SK-N-SH treated with all-trans-retinoic acid at 6 μM for 48 hours (cell line): ENCODE measurements at places on chromosomes 4 and X.

GRCh38 chrX:51182545-51182944 lies 150.1 kb upstream of the NUDT10 start:
- 0 out of 3 replicates have a peak, but pooled peaks have one; percentile 21 for ATAC-seq

- ATAC-seq: no peak
Measured at GRCh38 chr4:2891294-2891693, 47.6 kb downstream of the ADD1 start.

DNA sequence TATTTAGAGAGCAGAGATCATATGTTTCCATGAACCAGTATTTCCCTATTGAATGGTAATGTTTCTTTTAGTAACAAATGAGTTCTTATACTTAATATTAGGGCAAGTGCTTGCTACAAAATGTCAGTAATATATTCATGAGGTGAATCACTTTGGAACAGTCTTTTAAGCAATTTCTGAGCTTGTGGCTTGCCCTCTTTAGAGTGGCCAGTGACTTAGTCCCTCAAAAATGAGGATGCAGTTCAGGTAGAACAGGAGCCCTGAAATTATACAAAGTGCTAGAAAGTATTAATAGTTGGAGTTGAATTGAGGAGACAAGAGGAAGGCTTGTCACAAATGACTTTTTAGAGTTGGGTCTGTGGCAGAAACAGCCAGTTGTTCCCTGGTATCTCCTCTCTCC lies 53.4 kb upstream of the PITX2 start:
- no peak for ATAC-seq

DNA sequence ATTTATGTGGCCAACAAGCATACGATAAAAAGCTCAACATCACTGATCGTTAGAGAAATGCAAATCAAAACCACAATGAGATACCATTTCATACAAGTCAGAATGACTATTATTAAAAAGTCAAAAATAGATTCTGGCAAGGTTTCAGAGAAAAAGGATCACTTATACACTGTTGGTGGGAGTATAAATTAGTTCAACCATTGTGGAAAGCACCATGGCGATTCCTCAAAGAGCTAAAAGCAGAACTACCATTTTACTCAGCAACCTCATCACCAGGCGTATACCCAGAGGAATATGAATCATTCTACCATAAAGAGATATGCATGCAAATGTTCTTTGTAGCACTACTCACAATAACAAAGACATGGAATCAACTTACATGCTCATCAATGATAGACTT lies 478.7 kb upstream of the GALNTL6 start:
- no peak for ATAC-seq

DNA sequence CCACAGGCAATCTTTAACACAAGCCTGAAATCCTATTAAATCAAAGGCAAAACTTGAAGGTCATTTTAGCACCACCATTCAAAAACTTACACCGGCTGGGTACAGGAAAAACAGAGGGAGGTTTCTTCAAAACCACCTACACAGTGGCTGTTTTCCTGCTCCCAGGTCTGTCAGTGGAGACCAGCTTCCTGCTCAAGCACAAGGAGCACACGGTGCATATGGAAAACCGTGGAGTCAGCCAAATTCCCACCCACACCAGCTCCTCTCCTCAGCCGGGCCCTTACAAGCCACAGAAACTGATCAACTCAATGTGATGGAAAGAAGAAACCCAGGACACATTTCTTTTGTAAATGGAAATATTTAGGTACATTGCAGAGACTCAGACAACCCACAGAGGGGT lies 14.3 kb upstream of the FAM241A start:
- ATAC-seq: peak; percentile 58; the same call in 2 of the 3 replicates

DNA sequence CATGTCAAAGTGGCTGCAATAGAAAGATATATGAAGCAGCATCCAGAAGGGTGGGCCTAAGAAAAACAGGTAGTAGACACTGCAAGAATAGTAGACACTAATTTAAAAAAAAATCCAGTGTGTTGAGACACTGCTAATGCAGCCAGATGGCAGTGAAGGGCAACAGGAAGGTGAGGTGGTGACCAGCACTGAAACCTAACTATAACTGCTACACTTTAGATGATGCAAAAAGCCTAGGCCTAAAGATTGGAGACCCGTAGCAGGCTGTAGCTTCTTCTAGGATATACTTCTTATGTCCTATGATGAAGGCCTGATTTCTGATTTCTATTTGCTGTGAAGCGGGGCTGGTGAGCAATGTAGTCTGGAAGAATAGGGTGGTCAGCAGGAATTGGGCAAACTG lies 38.7 kb upstream of the SH3KBP1 start:
- no peak for ATAC-seq

DNA sequence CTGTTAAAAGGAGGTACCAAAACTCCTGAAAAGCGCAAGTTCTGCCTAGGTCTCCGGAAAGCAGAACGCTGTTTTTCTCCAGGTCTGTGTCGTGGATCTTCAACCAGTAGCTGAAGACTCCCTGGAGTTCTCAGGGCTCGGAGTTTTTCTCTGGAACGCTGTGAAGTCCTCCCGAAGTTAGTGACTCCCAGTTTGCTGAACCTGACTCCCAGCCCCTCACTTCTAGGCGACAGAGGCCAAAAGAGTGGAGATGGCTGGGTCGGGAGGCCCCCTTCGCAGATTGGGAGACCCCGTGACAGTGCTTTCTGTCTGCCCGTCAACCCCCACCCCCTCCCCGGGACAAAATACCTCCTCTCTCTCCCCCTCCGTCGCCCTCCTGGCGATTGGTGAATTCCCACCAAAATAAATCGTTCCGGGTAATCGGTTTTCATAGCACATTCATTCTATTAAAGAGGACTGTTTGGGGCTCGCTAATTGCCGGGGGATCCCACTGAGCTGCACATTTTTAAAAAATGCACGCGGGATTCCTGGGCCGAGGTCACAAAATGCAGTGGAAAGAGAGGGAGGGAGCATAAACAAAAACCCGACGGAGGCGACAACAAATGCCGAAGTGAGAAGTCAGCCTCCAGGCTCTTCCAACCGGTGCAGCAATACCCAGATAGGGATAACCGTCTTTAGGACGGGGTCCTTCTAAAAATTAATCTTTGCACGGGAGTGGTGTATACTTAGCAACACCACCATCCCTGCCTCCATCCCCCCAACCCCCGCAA lies 4.0 kb upstream of the MSX1 start:
- no peak for ATAC-seq

DNA sequence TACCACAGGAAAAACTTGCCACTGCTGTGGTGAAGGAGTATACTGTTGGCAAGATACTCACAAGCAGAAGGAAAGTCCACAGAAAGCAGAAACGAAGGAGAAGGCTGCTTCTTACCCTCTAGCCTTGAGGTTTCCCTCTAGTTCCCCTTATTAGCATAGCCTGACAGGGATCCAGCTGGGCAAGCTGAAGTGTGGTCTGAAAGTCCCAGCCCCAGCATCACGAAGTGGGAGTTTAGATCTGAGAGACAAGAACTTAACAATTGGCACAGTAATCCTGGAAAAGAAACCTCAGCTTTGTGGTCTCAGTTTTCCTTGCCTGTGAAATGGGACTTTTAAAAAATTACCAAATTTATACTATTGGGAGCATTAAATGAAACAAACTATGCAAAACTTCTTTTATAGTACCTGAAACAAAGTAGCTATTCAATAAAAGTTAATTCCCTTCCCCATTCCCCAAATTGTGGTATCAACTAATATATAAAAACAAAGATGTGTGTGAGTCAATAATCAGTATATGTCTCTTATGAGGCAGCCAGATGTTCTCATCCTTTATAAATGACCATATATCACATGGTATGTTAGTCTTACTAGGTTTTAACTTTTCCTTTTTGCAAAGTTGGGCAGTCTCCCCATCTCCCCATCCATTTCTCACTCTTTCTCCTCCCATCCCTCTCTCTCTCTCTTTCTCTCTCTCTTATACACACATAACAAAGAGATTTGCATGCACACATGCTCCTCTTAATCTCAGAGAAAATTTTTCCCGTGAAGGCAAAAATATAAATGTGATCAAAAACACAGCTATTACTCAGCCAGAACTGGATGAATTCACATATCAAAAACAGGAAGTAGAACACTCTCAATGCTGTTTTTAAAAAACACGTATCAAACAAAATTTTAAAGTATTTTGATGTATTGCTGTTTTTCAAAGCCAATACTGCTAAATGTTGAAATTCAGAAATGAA lies 57.8 kb downstream of the SCFD2 start:
- no peak for ATAC-seq

DNA sequence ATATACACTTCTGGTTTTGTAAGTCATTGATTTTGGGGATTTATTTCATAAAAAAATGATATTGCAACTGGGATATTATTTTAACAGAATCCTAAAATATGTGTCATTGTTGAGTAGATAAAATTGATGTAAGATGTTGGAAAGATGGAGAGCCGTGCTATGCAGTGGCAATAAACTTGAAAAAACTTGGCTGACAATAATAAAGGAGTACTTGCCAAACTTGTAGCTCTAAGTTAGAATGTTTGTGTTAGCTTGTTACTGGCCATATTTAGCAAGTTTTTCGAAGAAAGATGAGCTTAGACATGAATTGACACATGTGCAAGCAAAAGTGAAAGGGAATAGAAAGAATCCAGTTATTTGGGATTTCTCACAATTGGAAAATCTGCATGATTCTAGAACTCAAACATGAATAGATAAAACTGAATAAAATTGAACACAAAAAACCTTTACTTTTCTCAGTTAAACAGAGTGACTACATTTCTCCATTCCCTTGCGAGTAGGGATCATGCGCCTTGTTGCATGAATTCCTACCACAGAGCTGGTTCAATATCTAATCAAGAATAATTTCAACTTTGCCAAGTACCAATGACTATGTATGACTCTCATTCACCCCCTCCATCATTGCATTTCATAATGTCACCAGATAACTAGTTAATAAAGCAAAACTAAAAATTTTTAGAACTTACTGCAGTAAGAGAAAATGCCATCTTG lies 327.8 kb downstream of the CAMK2D start:
- ATAC-seq: no peak

DNA sequence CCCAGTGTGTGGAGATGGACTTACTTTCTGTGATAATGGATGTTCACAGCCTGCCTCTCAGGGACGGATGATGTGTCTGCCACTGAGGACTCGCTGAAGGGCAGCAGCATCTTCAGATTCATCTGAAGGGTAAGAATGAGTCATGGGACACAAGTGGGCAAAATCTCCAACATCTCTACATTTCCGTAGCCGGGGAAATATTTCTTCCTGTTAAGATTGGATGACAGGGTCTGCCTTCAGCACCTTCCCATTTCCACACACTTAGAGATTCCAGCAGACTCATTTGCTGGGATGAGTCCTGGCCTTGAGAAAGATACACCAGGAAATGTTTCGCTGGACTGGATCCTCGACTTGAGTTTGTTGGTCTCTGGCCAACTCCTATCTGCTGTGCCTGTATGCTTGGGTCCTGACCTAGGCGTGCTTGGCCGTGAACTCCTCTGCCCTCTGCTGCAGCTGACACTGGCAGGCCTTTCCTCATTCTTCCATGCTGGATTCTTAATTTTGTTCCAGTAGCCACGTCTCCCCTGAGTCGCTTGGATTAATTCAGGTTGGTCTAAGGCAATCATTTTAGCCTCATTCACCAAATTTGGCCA lies 46.5 kb upstream of the SOD3 start:
- peak; percentile 70 for ATAC-seq

GRCh38 chrX:9091258-9091657 lies 57.3 kb upstream of the FAM9B start:
- no peak for ATAC-seq

GRCh38 chr4:183499389-183499788 lies 5.5 kb upstream of the ING2 start:
- ATAC-seq: no peak

DNA sequence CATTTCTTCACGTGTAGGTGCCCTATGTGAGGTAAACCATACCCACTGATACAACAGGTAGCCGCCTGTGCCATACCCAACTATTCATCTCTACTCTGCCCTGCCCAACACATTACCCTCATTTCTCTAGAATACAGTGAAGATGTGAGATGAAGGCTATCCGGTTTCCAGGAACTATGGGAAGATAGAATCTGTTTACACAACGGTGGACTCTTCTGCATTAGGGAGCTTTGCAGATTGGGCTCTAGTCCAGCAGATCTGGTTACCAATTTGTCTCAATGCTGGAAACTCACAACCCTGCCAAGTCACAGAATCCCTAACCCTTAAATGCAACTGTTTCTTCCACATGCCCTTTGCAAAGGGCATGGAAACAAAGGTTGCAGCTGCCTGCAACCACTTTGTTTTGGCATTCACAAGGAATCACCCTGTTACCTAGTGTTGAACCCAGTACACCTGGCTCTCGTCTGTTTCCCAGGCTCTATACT lies 6.4 kb upstream of the SLAIN2 start:
- ATAC-seq: peak; percentile 43; the same call in 2 of the 3 replicates

DNA sequence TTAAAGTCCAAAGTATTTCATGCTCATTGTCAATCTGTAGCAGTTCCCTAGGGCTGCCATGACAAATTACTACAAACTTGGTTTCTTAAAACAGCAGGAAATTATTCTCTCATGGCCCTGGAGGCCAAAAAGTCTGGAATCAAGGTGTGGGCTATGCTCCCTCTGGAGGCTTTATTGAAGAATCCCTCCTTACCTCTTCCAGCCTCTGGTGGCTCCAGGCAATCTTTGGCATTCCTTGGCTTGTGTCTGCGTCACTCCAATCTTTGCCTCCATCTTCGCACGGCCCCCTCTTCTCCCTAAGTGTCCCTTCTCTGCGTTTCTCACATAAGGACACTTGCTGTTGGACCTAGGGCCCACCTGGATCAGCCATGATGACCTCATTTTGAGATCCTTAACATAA lies 170.4 kb downstream of the SMIM20 start:
- ATAC-seq: no peak

GRCh38 chr4:39908284-39908683 lies 69.4 kb downstream of the PDS5A start:
- no peak for ATAC-seq

GRCh38 chr4:164485136-164485535 lies 268.8 kb upstream of the SMIM31 start:
- no peak for ATAC-seq

DNA sequence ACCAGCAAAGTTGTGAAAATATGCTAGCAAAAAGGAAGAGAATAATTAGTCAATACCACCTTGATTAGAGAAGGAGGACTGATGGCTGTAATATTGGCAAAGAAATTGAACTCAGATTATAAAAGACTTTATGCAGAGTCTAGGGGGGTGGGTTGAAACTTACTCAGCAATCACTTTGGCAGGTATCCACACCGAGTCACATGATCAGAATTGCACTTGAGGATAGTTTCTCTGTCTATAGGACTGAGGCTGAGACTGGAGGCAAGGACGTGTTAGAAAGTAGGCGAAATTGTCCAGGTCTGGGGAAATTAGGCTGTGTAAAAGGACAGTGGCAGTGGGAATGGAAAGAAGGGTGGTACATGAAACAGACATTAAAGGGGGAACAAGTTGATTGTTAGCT lies 284.4 kb downstream of the ARHGAP24 start:
- ATAC-seq: no peak

DNA sequence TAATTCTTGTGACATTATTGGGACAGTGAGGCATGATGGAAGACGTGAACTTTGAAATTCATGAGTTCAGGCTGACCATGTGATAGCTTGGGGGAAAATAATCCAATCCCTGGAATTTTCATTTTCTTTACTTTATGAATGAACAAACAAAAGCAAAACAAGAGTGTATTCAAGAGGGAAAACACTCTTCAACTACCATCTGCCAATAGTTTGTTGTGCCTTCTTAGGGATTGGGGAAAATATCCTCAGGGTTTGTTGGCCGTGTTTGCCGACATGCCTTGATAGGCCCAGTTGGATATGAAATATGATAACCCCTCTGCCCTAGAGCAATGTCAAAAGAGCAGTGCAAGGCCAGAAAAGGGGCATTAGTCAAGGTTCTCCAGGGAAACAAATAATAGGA lies 80.8 kb upstream of the CLNK start:
- no peak for ATAC-seq

- no peak for ATAC-seq
Measured at GRCh38 chrX:372856-373640, 13.7 kb downstream of the PPP2R3B start.

GRCh38 chr4:148238086-148238485 lies 204.1 kb downstream of the NR3C2 start:
- ATAC-seq: no peak
